Vagina (tissue), 2 donors: ENCODE measurements at places on chromosomes 3 and 15. TPM values are rescaled to one million over a fixed set of nuclear protein-coding genes. Genes with fewer than 3 reads are reported as not detected.

DNA sequence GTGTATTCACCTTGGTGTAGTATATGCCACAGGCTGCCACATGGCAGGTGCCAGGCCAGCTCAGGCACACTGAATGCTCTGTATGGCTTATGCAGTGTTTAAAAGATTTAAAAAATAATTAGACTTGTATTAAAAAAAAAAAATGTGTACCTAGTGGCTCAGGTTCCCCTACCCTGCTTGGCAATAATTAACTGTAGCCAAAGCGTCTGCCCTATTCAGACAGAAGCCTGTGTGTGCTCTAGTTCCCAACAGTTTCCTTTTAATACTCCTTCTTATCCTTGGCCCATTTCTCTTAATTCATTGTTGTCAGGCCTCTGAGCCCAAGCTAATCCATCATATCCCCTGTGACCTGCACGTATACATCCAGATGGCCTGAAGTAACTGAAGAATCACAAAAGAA, 752.2 kb upstream of the CFAP20DC start:
- no peaks in the 10 kb centered on the region for H3K36me3 ChIP-seq
- no peak overlapping the region for H3K4me3 ChIP-seq

DNA sequence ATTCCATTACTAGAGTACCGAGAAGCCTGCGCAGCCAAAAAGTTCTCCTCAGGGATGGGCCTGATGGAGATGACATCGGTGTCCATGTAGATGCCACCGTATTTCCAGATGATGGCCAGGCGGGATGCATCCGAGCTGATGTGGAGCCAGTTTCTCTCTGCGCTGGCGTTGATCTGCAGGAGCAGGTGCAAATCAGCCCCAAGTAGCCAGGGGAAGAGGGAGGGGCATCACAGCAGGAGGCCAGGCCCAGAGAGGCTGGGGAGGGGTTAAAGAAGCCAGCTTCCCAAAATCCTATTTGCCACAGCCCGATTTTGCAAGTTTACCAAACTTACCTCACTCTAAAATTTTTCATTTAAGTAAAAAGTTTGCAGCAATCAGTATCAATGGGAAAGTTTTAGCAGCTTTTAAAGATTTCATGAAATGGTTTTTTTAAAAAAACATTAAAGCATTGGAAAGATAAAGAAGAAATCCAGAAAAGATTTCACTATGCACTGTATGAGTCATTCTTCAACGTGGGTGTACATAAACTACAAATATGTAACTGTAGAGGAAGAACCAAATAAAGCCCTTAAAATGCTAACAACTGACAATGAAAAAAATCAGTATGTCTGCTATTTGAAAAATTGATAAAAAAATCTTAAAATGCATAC, 7.4 kb downstream of the A4GNT start:
- no peak overlapping the region for H3K4me3 ChIP-seq
- H3K27ac ChIP-seq, result no peak overlapping the region
- no peak for DNase-seq
- H3K36me3 ChIP-seq, result no peaks in the 10 kb centered on the region
- no peaks in the 10 kb centered on the region for H3K4me1 ChIP-seq

GRCh38 chr3:12588039-12589009, 31.4 kb downstream of the MKRN2 start:
- no peaks in the 10 kb centered on the region for H3K4me1 ChIP-seq
- no peak overlapping the region for H3K27ac ChIP-seq

GRCh38 chr3:16673530-16673929, 68.3 kb upstream of the DAZL start:
- DNase-seq, result no peak
- no peak overlapping the region for H3K4me3 ChIP-seq
- H3K27me3 ChIP-seq, result no peaks in the 10 kb centered on the region
- H3K27ac ChIP-seq, result no peak overlapping the region

GRCh38 chr3:43728947-43729346, 38.2 kb downstream of the ABHD5 start:
- no peaks in the 10 kb centered on the region for H3K4me1 ChIP-seq
- no peaks in the 10 kb centered on the region for H3K36me3 ChIP-seq
- no peak overlapping the region for H3K27ac ChIP-seq

GRCh38 chr3:156145866-156146265, 25.5 kb downstream of the KCNAB1 start:
- H3K4me1 ChIP-seq, result peaks cover 19% of the 10 kb centered on the region
- no peaks in the 10 kb centered on the region for H3K36me3 ChIP-seq
- no peak for DNase-seq
- H3K4me3 ChIP-seq, result no peak overlapping the region
- no peak overlapping the region for H3K27ac ChIP-seq
- H3K27me3 ChIP-seq, result no peaks in the 10 kb centered on the region

DNA sequence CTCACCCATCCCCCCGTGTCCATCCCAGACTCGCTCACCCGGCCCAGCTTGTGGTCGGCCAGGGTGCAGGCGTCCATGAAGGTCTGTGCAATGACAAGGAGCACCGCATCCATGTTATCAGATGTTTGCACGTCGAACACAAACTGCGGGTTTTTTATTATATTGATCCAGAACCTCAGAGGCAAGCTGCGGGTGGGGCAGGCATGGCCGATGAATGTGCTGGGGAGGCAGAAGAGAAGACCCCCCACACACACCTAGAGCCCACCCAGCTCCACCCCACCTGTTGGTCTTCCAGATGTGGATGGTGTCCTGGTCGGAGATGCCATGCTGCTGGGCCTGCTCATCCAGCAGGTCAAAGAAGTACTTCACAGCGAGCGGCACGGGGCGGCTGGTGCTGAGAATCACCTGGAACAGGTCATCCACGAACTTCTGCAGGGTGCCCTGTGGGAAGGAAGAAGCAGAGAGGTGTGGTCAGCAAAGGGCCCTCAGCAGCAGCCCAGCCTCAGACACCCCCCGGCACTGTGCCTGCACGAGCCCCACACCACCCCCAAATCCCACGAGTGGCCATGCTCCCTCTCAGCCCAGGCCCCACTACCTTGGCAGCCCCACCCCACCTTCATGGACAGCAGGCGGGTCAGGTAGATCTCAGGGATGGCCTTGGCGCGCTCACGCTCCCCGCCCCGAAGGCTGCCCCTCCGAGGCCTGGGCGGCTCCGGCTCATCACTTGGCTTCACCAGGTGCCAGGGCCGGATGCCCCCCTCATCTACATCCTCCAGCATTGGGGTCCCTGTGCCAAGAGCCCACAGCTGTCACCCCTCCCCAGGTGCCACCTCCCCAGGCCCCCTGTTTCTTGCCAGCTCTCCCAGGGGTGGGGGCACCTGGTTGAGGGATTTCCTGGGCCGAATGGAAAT, 20.3 kb downstream of the PLXNB1 start:
- H3K4me1 ChIP-seq, result peaks cover 18% of the 10 kb centered on the region
- no peaks in the 10 kb centered on the region for H3K27me3 ChIP-seq
- H3K27ac ChIP-seq, result no peak overlapping the region
- peaks cover 88% of the 10 kb centered on the region for H3K36me3 ChIP-seq
- DNase-seq, result no peak

- no peak overlapping the region for H3K4me3 ChIP-seq
- DNase-seq, result no peak
- no peak overlapping the region for H3K27ac ChIP-seq
- H3K36me3 ChIP-seq, result no peaks in the 10 kb centered on the region
- H3K4me1 ChIP-seq, result peaks cover 8% of the 10 kb centered on the region
Observed at GRCh38 chr3:49456466-49456865, 13.6 kb upstream of the DAG1 start.

DNA sequence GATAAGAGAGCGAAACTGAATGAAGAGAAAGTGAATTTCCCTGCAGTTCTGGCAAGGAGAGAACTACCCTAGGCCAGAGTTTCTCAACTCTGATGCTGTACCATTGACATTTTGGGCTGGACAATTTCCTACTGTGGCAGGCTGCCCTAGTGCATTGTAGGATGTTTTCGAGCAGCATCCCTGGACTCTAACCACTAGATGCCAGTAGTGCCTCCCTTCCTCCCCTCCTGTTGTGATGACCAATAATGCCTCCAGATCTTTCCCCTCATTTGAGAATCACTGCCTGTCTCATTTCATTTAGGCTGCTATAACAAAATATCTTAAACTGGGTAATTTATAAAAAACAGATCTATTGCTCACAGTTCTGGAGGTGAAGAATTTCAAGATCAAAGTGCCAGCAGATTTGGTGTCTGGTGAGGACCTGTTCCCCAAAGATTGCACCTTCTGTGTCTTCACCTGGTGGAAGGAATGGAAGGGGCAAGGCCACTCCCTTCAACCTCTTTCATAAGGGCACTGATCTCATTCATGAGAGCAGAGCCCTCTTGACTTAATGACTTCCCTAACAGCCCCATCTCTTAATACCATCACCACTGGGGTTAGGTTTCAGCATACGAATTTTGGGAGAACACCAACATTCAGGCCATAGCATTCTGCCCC, 188.9 kb upstream of the MEIS2 start:
- no peak overlapping the region for H3K27ac ChIP-seq
- no peaks in the 10 kb centered on the region for H3K27me3 ChIP-seq
- H3K4me3 ChIP-seq, result no peak overlapping the region
- no peaks in the 10 kb centered on the region for H3K4me1 ChIP-seq
- no peaks in the 10 kb centered on the region for H3K36me3 ChIP-seq

DNA sequence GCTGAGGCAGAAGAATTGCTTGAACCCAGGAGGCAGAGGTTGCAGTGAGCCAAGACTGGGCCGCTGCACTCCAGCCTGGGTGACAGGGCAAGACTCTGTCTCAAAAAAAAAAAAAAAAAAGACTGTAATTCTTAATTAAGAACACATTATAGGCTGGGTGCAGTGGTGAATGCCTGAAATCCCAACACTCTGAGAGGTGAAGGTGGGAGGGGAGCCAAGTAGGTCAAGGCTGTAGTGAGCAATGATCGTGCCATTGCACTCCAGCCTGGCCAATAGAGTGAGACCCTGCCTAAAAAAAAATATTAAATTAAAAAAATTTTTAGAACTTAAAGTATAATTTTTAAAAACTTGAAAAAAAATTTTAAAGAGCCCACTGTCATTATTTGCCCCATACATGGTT, 13.4 kb upstream of the ARPIN start:
- H3K36me3 ChIP-seq, result no peaks in the 10 kb centered on the region
- H3K27ac ChIP-seq, result no peak overlapping the region
- H3K27me3 ChIP-seq, result no peaks in the 10 kb centered on the region
- no peak overlapping the region for H3K4me3 ChIP-seq
- DNase-seq, result no peak

DNA sequence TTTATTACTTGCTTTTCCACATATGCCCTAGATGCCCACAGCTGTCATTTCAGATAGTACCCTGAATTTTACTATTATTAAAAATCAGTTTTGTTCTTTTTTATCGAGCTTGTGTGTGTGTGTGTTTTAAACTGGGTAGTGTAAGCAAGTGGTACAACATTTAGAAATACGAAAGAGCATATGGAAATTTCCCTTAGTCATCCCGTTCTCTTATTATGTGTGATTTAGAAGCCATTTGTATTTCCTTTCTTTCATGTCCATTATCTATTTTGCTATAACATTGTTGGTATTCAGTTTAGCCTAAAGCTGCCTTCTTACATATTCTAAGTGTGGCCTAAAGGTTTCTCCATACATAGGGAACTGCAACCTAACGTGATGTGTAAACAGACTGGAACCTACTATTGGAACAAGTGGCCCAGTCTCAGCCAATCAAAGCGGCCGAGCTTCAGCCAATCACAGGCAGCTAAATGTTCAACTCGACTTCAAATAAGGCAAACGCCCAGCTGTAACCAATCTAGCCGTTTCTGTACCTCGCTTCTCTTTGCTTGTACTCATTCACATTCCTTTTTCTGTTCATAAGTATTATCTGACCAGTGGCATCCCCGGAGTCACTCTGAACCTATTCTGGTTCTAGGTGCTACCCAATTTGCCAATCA, 14.7 kb upstream of the SYN2 start:
- no peak for DNase-seq
- H3K36me3 ChIP-seq, result no peaks in the 10 kb centered on the region
- no peak overlapping the region for H3K4me3 ChIP-seq

DNA sequence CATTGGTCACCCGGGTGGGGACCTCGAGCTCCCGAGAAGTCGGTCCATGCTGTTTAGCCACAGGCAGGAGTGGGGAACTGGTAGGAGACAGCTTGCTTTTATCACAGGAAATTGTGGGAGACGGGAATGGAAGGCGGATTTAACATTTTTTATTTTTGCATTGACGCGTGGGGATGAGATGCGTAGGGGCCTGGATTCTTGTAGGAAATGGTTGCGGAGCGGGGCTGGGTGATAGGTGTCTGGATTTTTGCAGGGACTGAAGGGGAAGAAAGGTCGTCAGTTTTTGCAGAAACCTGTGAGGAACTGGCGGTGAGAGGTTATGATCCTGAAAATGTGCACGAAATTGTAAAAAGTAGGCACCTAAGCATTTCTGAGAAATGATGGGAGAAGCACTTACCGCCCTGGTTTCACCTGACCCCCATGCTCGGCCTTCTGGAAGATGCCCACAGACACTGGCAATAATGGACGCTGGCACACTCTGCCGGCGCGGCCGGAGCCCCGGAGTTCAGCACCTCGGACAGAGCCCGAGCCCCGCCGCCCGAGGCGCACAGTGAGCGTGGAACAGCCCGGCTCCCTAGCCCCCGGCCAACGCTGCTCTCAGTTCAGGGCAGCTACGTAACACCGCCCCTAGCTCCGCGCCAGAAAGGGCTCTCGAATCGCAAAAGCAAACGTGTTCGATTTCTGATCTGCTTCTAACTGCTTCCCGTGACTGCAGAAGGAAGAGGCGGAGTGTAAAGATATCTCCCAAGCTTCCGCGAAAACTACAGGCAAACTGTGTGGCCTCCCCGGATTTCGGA, 928 bp downstream of the ANKRD34C start:
- H3K4me3 ChIP-seq, result no peak overlapping the region
- H3K36me3 ChIP-seq, result no peaks in the 10 kb centered on the region
- no peak overlapping the region for H3K27ac ChIP-seq
- peaks cover 18% of the 10 kb centered on the region for H3K27me3 ChIP-seq
- H3K4me1 ChIP-seq, result no peaks in the 10 kb centered on the region

- H3K36me3 ChIP-seq, result no peaks in the 10 kb centered on the region
- DNase-seq, result no peak
- no peaks in the 10 kb centered on the region for H3K27me3 ChIP-seq
- H3K4me1 ChIP-seq, result peaks cover 19% of the 10 kb centered on the region
- H3K27ac ChIP-seq, result no peak overlapping the region
- H3K4me3 ChIP-seq, result no peak overlapping the region
Observed at GRCh38 chr3:159989973-159990846, 1.6 kb downstream of the IL12A start.

GRCh38 chr3:8501371-8502131, at the start of gene LMCD1:
Gene LMCD1, plus strand, starts transcription at chr3:8501823. Its CDS starts 116 bp downstream, at chr3:8501939.
- peak within 1 kb of the TSS; percentile 48 for H3K4me3 ChIP-seq
- no peak for DNase-seq
- no peaks in the 10 kb centered on the region for H3K36me3 ChIP-seq
- no peaks in the 10 kb centered on the region for H3K27me3 ChIP-seq

GRCh38 chr15:30859091-30859874, 44.4 kb upstream of the FAN1 start:
- no peaks in the 10 kb centered on the region for H3K36me3 ChIP-seq
- H3K4me3 ChIP-seq, result no peak overlapping the region
- no peak overlapping the region for H3K27ac ChIP-seq
- H3K4me1 ChIP-seq, result no peaks in the 10 kb centered on the region

- no peaks in the 10 kb centered on the region for H3K27me3 ChIP-seq
- no peaks in the 10 kb centered on the region for H3K4me1 ChIP-seq
- H3K27ac ChIP-seq, result no peak overlapping the region
- no peaks in the 10 kb centered on the region for H3K36me3 ChIP-seq
- no peak overlapping the region for H3K4me3 ChIP-seq
Observed at GRCh38 chr15:78804391-78804792, 6.9 kb downstream of the ADAMTS7 start.

The DLL4 gene
- total RNA-seq, result 20.9 TPM

The RETNLB gene
- total RNA-seq, result not detected

The PATL2 gene
- total RNA-seq, result not detected

The SNTN gene
- total RNA-seq, result not detected

The TRAT1 gene
- 0.98 TPM for total RNA-seq

The CRYGS gene
- total RNA-seq, result not detected

The SACM1L gene
- 32.7 TPM for total RNA-seq

The CADM2 gene
- 3.7 TPM for total RNA-seq

The LRRC2 gene
- total RNA-seq, result 2.0 TPM
